ENCODE measurements at places on chromosomes 1 and 21. TPM values are rescaled to one million over a fixed set of nuclear protein-coding genes. Genes with fewer than 3 reads are reported as not detected.

The TMEM52 gene
- total RNA-seq = not detected

The NFASC gene
- 2.4 TPM for total RNA-seq

The MTX1 gene
- 59.3 TPM for total RNA-seq

The SPRR2G gene
- total RNA-seq = not detected

The OR14K1 gene
- total RNA-seq = not detected

The FABP3 gene
- total RNA-seq = 5.7 TPM

The CA14 gene
- total RNA-seq = 77.8 TPM

The OR2L3 gene
- total RNA-seq = not detected

The THEMIS2 gene
- total RNA-seq = 211 TPM

The HSPA6 gene
- total RNA-seq = 5.8 TPM

The NPR1 gene
- total RNA-seq = 1.1 TPM

The GBP7 gene
- total RNA-seq = not detected

The SPRR3 gene
- total RNA-seq = 0.34 TPM

The MAP1LC3C gene
- total RNA-seq = under 0.01 TPM

The EVA1B gene
- 59.7 TPM for total RNA-seq

The CA6 gene
- total RNA-seq = not detected

The KCNJ9 gene
- not detected for total RNA-seq

The OR2AK2 gene
- not detected for total RNA-seq
